Brain (organoid and tissue), 16 donors: ENCODE measurements at places on chromosomes 7 and 10. TPM values are rescaled to one million over a fixed set of nuclear protein-coding genes. Genes with fewer than 3 reads are reported as not detected.

GRCh38 chr7:96837593-96837992 lies 127.9 kb upstream of the SEM1 start:
- peak; percentile 10 for DNase-seq

- DNase-seq: peak; percentile 31
Observed at GRCh38 chr10:82981137-82981723, 1106.2 kb downstream of the NRG3 start.

DNA sequence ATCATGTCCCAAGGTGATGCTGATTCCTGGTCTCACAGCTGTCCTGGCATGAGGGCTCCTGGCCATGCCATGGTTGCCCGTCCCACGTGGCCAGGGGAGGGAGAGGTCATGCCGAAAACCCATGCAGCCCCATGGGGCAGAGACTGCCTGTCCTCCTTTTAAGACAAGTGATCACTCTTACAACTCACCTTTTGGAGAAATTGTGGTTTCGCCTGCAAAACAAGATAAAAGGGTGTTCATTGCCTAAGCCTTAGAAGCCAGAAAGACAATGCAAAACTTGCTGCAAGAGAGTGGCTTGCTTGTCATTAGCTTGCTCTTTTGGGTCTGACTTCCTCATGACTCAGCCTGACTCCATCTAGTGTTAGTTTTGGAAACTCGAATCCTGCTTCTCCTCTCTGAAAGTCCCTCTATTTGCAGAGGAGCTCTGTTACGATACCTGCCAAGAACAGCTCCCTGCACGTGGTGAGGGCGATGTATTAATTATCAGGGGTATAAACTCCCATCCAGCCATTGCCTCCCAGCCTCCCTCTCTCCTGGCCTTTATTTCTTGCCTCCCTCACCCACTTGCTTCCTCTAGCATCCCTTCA lies 26.7 kb downstream of the TMEM273 start:
- peak; percentile 53 for DNase-seq

UPK3BL2 gene
- 1.7 TPM for polyA plus RNA-seq

SPDYE16 gene
- polyA plus RNA-seq: not detected

FRMPD2 gene
- 1.3 TPM for polyA plus RNA-seq

TMEM213 gene
- not detected for polyA plus RNA-seq

DNA sequence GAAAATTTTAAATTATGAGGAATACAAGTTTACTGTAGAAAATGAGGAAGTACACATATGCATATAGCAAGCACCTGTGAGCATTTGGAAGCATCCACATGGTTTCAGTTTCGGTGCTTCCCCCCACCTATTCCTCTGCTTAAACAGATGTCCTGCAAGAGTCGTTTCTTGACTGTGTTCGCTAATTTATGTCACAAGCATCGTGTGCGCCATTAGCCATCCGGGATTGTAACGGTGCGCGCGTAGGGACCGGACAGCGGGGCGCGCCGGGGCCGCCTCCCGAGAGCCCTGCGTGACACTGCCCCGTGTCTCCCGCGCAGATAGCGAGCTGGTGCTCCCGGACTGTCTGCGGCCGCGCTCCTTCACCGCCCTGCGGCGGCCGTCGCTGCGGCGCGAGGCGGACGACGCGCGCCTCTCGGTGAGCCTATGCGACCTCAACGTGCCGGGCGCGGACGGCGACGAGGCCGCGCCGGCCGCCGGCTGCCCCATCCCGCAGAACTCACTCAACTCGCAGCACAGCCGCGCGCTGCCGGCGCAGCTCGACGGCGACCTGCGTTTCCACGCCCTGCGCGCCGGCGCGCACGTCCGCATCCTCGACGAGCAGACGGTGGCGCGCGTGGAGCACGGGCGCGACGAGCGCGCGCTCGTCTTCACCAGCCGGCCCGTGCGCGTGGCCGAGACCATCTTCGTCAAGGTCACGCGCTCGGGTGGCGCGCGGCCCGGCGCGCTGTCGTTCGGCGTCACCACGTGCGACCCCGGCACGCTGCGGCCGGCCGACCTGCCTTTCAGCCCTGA lies 90.9 kb downstream of the NEURL1 start:
- DNase-seq: peak; percentile 87

INHBA gene
- 0.17 TPM for polyA plus RNA-seq

GRCh38 chr10:79176052-79176501 lies 107.3 kb downstream of the ZMIZ1 start:
- DNase-seq: no peak

TFR2 gene
- 4.8 TPM for polyA plus RNA-seq

- DNase-seq: peak; percentile 70
Observed at GRCh38 chr7:125927556-125927955, 997.9 kb upstream of the POT1 start.

DNA sequence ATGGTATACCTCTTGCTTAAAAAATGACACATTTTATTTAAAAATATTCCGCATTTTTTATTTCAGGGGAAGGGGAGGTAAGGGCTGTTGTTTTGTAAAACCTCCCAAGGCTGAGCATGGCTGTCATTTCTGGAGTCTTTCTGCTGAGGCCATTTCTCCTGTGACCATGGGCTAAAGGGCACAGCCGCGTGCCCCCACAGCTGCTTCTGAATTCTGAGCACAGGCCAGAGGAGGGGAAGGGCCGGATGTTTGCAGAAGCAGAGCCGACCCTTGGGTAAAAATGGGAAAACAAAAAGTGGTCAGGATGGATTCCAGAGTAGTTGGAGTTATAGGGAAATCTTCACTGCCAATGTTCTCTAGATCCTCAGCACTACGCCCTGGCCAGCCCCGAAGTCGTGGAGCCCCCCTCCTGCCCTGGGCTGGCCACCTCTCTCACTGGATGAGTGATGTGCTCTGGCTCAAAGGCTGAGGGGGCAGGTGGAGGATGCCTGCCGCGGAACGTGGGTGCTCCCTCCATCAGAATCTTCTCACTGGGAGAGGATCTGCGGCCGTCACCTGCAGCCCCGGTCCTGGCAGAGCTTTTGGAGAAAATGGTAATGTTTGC lies 131.3 kb upstream of the ZEB1 start:
- no peak for DNase-seq

DNA sequence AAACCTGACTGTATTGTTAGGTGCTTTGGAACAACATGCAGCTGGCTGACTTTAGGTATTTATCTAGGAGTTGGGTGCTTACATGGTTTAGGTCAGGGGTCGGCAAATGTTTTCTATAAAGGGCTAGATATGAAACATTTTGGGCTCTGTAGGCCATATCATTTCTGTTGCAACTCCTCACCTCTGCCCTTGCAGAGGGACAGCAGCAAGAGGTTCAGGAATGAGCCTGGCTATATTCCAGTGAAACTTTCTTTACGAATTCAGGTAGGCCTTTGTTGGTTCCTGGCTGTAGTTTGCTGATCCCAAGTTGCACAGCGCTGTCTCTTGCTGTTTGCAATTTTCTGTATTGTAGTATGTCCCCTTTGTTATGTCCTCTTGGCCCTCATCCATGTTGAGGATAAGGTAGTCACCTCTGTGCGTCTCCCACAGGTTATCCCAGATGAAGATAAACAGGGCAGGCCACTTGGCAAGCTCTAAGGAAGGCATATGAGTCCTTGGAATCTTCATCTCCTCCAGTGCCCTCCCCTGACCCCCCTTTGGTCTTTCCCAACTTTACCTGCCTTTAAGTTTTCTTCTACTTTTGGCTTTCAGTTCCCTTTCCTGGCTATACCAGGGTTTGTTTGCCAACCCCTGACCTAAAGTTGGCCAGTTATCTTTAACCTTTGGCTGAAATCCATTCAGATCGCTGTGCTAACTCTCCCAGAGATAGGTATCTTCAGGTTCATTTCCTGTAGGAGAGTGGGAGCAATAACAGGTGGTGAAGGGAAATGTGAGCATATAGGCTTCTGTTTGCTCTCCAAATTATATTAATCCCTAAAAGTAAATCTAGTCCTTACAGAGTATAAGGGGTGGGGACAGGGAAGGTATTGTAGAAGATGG lies 36.1 kb downstream of the SGPL1 start:
- no peak for DNase-seq

GRCh38 chr10:104327745-104328645 lies 10.3 kb downstream of the ITPRIP start:
- peak; percentile 74 for DNase-seq

- DNase-seq: no peak
Observed at GRCh38 chr10:12194752-12195271, 879 bp downstream of the NUDT5 start.

- DNase-seq: no peak
Observed at GRCh38 chr10:122650331-122650730, 49.3 kb downstream of the C10orf120 start.

DNA sequence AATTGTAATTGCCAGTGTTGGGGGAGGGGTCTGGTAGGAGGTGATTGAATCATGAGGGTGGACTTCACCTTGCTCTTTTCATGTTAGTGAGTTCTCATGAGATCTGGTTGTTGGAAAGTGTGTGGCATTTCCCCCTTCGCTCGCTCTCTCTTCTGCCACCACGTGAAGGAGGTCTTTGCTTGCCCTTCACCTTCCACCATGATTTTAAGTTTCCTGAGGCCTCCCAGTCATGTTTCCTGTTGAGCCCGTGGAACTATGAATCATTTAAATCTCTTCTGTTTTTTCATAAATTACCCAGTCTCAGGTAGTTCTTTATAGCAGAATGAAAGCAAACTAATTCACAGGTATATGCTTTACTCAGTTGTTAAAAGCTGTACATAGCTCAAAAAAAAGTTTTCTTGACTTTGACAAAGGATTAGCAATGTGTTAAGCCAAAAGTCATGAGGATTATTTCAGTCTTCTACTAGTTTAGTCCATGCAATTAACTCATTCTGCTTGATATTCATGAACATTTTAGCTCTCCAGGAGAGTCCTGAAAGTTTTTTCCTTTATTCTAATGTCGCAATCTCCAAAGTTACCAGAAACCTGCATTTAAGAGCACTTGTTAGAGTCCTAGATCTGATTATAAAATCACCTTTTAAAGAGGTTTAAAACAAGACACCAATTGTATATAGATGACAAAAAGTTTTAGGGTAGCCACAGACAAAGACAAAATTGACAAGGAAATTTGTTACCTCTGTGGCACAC lies 27.7 kb upstream of the ARHGAP12 start:
- no peak for DNase-seq

GPR37 gene
- polyA plus RNA-seq: 63.7 TPM

GRCh38 chr7:37494926-37495325 lies 46.3 kb upstream of the ELMO1 start:
- DNase-seq: no peak

DNA sequence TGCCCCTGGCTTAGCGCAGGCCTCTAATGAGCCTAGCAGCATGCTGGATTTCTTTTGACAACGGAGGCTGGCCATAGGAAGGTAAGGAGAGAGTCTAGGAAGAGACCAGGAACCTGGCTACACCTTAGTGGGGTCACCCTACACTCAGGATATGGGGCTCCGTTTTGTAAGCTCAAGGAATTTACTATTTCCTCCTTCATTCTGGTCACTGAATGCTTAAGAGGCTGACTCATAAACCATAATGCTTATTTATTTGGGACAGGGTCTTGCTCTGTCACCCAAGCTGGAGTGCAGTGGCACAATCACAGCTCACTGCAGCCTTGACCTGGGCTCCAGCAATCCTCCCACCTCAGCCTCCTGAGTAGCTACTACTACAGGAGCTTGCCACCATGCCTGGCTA lies 38.4 kb downstream of the CARD11 start:
- no peak for DNase-seq

PTPN12 gene
- 25.4 TPM for polyA plus RNA-seq

DNA sequence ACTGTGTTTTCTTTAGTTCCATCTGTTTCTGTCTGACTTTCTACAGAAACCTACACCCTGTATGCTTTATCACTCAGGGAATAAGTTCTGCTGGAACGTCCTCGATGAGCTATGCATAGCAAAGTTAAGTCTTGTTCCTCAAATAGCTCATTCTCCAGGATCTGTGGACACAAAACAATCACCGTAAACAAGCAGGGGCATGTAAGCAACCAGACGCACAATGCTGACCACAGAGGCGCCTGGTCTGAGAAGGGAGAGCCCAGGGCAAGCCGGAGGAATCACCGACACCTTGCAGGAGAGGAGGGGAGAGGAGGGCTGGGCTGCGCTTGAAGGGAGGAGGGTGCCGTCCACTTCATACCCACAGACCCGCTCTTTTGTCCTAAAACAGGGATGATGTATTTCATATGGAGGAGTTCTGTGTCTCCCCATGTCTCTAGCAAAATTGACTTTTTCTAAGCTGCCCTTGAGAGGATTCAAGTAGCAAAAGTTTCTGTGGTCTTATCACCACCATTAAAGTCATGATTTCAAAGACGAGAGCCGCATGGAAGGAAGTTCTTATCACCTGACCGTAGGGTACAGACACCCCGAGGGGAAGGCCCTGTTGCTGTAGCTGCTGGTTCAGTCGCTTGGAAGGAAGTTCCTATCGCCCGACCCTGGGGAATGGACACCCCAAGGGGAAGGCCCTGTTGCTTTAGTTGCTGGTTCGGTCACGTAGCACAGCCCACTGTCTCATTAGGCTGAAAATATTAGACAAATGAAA lies 14.3 kb downstream of the CALML3 start:
- no peak for DNase-seq

DNA sequence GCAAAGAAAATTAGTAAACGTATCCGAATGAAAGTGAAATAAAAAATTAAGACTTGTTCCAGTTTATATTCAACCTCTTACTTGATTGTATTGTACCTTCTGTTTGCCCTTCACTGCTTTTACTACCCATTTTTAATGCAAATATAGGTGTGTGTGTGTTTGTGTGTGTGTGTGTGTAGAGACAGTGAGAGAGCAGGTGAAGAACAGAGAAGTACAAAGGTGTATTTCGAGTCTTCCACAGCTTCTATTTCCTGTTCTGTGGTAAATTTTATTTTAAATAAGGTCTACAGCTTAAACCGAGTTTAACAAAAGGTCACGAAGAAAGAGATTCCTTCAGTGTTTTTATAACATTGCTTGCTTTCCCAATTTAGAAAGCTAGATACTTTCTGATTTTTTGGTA lies 12.7 kb upstream of the SVIL start:
- no peak for DNase-seq

DNA sequence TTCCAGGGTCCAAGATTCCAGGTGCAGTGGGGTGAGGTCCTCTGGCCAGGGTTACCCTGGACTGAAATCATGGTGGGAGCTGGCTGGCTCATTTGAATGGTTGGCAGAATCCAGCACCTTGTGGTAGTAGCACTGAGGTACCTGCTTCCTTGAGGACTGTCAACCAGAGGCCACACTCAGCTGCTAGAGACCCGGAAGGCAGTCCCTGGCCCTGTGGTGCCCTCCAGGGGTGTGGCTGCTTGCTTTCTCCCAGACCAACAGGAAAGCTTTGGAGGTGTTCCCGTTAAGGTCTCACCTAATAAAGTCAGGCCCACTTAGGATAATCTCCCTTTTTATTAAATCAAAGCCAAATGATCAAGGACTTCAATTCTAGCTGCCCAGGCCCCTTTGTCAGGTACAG lies 107.7 kb upstream of the GDF10 start:
- DNase-seq: no peak

DNA sequence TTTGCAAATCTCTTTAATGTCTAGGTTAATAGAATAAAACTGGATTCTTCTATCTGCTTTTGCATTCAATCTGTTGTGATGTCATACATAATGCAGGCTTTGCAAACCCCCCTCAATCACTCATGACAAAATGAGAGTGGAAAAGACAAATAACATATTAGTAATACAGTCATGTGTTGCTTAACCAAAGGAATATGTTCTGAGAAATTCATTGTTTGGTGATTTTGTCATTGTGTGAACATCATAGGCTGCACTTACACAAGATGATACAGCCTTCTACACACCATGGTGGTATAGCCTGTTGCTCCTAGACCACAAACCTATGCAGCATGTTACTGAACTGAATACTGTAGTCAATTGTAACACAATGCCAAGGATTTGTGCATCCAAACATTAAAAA lies 87.3 kb upstream of the SEC61G start:
- no peak for DNase-seq

MALRD1 gene
- polyA plus RNA-seq: 0.24 TPM
